Effector memory CD4-positive, alpha-beta T cell (primary cell): ENCODE measurements at places on chromosomes 7 and 10.

- DNase-seq, result no peak
These were observed 200.6 kb upstream of the COBL start for GRCh38 chr7:51517187-51517586.

DNA sequence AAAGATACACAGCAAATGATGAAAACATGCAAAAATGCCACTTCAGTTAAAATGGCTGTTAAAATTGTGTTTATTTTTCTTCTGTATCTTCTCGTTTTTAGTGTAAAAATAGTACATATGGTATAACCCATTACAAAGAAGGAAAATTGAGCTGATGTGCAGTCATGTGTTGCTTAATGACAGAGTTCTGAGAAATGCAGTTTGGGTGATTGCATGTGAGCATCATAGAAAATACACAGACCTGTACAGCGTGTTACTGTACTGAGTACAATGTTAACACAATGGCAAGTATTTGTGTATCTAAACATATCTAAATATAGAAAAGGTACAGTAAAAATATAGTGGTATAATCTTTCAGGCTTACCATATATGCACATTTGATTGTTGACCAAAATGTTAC, 7.3 kb downstream of the DMTF1 start:
- DNase-seq, result no peak

GRCh38 chr7:84207025-84207424, 12.4 kb upstream of the SEMA3A start:
- no peak for DNase-seq

DNA sequence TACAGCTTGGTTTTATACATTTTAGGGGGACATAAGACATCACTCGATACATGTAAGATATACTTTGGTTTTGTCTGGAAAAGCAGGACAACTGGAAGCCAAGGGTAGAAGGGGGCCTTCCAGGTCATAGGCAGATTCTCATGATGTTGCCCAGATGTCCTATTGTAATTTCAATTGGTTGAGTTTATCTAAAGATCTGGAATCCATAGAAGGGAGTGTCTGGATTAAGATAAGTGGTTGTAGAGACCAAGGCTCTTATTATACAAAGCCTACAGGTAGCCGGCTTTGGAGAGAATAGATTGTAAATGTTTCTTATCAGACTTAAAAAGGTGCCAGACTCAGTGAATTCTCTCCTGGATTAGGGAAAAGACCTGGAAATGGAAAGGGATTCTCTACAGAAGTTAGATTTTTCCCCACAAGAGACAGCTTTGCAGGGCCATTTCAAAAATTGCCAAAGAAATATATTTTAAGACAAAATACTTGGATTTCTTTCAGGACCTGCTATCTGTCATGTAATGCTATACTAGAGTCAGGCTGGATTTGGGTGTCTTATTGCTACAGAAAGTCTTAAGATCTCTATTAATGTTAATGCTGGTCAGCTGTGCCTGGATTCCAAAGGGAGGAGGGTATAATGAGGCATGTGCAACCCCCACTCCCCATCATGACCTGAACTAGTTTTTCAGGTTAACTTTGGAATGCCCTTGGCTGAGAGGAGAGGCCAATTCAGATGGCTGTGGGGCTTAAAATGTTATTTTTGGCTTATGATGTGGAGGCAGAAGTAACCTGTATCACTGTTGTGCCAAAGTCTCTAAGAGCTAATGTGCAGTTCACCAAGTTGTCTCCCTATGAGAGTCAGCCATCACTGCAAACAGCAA, 511.1 kb upstream of the C7orf33 start:
- DNase-seq, result no peak

DNA sequence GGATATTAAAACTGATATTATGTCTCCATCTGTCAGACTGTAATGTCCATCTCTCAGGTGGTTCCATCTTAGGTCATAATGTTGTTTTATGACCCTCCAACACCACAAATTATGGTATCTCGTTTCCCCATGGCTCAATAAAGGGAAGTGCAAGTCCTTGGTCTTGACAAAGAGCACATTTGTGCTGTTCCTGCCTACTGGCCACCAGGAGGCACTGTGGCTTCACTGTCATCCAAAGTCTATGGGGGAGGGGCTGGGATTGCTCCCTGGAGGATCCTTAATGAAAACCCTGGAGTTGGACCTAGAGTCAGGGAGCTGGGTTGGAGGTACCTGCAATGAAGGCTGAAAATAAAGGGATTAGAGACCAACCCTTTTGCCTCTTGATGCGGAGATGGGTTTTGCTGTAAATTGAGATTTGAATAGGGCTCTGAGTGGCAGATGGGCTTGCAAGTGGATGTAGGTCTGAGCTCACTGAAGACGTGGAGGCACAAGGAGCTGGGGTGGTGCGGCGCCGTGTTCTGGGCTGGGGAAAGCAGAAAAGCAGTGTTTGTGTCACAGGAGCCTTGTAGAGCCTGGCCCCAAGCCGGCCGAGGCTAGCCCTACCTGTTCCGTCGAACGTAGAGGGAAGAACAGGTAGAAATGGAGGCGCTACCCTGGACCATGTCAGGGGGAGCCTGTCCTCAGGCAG, 180.5 kb upstream of the PRSS58 start:
- DNase-seq, result no peak

- DNase-seq, result no peak
These were observed 2.7 kb upstream of the KMT2E start for GRCh38 chr7:105011141-105011830.
